Activated T-helper 1 cell treated with anti-CD3 and anti-CD28 coated beads, Interleukin-2, amount 50 U/mL, for 16 hours (primary cell): ENCODE measurements at places on chromosomes 7 and 10.

- no peak for DNase-seq
Observed at GRCh38 chr7:132317701-132318351, 258.4 kb downstream of the PLXNA4 start.

DNA sequence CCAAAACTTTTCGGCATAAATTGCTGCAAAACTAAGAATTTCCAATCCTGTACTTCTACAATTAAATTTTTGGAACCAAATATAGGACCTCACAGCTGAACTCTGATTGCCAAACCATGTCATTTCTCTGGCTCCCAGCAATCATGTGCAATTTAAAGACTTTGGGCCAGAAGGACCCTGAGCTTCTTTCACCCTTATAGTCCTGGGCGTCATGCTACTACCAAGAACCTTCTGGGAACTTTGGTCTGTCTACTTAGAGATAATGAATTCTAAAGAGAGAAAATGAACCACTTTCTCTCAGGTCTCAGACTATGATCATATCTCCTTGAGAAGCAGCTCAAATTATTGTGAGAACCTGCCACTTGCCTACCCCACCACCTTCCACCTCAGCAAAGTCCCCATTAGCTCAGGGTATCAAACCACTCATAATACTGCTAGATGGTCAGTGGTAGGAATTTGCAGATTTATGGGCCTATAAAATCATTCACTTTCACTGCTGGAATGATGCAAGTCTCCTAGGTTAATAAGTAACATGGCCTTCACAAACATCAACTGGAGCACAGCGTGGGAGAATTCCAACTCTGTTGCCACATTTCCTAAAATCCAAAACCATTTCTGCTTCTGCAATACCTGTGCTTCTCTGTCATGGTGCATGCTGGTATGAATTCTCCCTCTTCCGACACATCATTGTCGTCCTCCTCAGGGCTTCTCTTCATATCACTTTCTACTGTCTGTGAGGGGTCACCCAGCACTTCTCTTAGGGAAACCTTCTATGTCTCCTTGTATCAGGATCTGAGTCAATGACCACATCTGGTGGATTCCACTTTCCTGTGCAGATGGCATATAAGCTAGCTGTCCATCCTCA, 6.6 kb upstream of the WDR91 start:
- DNase-seq = no peak

GRCh38 chr7:10436302-10436701, 537.4 kb upstream of the PHF14 start:
- no peak for DNase-seq

DNA sequence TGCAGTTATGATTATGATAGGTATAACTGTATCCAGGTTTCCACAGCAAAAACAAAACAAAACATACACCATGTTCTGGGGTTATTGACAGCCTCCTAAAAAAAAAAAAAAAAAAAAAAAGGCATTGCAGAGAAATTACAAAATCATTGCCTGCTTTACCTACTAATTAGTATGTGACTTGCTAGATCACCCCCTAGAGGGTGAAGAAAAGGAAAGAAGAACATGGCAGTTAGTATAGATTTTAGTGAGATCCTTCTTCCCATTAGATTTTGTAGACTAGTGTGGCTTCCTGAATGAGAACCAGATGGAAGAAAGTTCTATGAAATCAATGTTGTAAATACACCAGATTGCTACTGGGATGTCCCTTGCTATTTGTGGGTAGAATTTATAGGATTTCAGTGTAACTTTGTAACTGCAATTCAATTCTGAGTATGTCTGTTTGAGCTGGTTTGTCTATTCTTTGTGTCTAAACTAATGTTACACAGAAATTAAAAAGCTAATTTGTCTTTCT, 24.0 kb upstream of the AGBL3 start:
- DNase-seq = no peak

GRCh38 chr10:85915245-85915846, 451.2 kb downstream of the GRID1 start:
- DNase-seq = no peak

DNA sequence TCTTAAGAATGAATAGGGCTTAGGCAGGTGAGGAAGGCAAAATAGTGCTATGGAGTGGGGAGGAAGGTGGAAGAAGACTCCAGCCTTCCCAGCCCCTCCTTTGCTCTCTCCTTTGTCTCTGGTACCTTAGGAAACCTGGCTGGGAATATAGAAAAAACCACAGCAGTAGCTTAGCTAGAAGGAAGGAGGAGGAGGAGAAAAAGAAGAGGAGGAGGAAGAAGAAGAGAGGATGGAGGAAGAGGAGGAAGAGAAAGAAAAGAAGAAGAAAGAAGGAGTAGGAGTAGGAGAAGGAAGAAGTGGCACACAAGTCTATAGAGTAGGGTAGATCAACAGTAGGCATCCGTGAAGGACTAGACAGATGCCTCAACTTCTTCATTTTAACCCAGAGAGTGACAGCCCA, 36.5 kb upstream of the FAM180A start:
- DNase-seq = no peak

DNA sequence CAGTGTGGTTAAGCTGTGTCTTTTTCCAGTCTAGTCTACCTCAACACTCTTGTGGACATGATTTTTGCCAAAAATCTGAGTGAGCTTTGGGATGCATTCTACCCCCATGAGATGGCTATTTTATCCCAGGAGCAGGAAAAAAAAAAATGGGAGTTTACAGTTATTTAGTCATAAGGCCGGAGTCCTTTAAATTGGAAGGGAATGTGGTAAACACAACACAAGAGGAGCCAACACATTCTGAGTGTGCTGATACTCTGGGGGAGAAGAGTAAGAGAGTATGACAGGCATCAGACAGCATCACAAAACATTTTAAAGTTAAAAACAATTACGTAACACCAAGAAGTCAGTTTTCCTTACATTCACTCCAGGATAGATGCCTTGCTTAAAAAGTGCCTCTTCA, 46.1 kb downstream of the C1GALT1 start:
- DNase-seq = no peak

GRCh38 chr10:43814663-43815062, 166.0 kb upstream of the ZNF32 start:
- no peak for DNase-seq

- no peak for DNase-seq
Observed at GRCh38 chr7:79828866-79829265, 305.8 kb upstream of the GNAI1 start.

GRCh38 chr7:28643188-28643569, 230.9 kb downstream of the CREB5 start:
- no peak for DNase-seq

DNA sequence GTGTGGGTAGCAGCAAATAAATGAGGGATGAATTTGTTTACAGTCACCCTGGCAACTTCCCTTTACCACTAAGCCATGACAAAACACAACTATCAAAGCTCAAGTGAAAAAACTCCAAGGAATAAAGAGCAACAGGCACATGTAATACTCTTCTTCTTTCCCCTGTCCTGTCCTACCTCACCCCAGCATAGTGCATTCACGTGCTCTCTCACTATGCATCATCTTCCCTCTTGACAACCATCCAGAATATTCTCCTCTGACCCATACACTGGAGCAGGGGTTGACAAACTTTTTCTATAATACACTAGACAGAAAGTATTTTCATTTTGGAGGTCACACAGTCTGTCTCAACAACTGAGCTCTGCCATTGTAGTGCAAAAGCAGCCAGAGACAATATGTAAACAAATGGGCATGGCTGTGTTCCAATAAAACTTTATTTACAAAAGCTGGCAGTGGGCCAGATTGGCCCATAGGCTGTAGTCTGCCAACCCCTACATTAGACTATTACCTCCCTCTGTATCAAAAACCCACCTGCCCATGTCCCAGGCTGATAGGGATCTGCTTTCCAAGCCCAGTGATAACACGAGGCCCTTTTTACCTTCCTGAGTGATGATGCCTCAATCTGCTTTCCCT, 354.5 kb downstream of the FGFR2 start:
- DNase-seq = no peak

DNA sequence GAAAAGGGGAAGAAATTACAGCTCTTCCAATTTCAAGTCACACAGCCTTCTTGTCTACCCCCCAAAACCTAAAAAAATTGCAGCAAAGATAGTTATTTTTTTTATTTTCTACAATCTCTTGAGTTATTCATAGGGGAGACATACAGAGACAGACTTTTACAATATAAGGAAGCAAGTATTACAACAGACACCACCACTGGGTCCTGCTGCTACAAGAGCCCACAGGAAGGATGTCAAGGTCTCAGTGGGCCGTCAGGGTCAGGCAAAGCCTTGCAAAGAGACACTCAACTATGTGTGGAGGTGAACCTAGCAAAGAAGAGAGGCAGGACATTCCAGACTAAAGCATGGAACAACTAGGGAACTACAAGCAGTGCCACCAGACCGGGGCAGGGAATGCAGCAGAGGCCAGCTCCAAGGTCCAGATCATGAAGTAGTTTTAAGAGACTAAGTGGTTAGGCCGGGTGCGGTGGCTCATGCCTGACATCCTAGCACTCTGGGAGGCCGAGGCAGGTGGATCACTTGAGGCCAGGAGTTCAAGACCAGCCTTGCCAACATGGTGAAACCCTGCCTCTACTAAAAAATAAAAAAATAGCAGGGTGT, 28.2 kb upstream of the ZCCHC24 start:
- no peak for DNase-seq

- no peak for DNase-seq
Observed at GRCh38 chr10:106941297-106942034, 223.0 kb downstream of the SORCS1 start.

DNA sequence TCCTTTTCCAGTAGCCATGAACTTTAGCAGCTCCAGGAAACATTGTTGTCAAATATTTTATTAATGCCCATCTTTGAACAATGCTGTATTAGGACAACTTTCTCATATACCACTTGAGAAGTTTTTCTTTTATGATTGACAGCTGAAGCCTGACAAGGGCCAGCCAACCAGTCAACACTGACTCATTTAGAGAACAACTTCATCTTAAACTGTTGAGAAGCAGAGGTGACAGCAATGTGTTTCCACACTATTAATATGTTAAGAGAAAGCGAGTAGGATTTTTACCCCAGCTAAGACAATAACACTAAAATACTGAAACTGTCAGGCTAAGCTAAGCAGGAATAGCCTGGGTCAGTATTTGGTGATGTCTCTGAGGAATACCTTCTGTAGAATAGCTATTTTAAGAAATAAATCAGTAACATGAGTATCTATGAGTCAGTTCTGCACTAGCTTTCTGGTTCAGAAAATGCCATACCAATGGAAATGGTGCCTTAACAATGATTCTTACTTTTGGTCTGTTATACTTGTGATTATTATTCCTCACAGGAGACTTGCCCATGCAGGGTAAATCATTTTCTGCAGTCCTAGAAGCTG, 168.8 kb upstream of the POT1 start:
- DNase-seq = no peak

DNA sequence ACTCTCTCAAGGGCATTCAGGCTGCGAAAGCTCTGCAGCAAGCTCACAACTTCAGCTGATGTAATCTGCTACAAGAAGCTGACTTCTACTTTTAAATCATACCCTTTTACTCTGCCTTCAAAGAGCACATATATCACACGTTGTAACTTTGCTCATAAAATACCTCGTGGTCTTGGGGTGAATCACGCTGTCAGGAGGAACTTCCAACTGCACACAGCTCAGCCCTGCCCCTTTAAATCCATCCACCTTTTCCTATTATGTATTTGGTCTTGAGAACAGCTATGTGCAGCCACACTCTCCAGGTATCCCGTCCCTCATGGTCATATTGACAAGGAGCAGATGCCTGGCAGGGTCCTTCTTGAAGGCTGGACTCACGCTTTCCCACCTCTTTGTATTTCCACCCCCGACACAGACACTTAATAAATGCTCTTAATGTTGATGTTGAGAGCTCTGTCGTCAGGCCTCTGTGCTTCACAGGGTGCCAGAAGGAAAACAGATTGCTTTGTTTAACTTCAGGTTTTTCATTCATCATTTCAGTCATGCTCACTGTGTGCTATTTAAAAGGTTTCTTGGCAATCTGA, 47.6 kb downstream of the ICA1 start:
- no peak for DNase-seq

DNA sequence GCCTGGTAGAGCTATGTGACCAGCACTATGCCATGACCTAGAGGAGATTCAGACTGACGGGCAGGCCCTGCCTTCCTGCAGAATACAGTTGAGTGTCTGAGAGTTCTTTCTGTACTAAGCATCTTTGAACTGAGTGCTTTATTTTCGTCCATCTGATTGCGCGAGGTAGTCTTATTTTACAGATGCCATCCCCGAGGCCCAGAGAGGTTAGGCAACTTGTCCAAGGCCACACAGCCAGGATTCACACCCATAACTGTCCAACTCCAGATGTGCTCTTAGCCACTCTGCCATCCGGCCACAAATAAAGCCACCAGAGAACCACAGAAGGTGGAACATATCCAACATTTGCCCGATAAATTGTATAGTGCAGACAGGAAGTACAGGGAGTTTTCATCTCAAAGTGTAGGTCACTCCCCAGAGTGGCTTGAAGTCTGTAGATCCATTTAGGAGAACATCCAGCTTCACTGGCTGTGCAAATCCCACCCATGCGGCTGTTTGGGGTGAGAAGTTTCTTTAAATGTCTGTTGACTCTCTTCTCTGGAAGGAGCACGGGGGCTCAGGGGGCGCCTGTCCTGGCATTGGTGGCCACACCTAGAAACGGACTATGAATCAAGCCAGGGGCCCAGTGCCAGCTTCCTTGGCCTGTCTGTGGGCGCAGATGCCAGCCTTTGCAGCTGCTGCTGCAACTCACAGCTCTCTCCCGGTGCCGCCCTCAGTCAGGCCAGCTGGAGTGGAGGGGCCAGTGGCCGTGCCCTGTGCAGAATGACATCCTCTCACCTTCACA, 11.1 kb downstream of the CHST3 start:
- DNase-seq = no peak

- no peak for DNase-seq
Observed at GRCh38 chr7:71613313-71613712, 481.4 kb downstream of the GALNT17 start.

GRCh38 chr10:61620506-61620905, 42.2 kb upstream of the CABCOCO1 start:
- no peak for DNase-seq

DNA sequence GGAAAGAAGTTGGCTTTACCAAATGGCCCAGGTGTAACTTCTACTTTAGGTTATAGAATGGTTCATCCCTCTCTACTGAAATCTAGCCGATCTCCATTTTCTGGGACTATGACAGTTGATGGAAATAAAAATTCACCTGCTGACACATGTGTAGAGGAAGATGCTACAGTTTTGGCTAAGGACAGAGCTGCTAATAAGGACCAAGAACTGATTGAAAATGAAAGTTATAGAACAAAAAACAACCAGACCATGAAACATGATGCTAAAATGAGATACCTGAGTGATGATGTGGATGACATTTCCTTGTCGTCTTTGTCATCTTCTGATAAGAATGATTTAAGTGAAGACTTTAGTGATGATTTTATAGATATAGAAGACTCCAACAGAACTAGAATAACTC, 43.6 kb downstream of the CCSER2 start:
- no peak for DNase-seq

- DNase-seq = no peak
Observed at GRCh38 chr7:153628825-153629224, 423.4 kb upstream of the DPP6 start.

- no peak for DNase-seq
Observed at GRCh38 chr7:51455948-51456347, 139.3 kb upstream of the COBL start.

- DNase-seq = no peak
Observed at GRCh38 chr10:4763960-4764428, 62.0 kb upstream of the AKR1E2 start.

- DNase-seq = no peak
Observed at GRCh38 chr7:81688622-81689411, 81.0 kb downstream of the HGF start.
